Mesendoderm (in vitro differentiated cells): ENCODE measurements at places on chromosomes 12 and 14.

- DNase-seq: no peak
Measured at GRCh38 chr14:68544081-68544892, 248.6 kb downstream of the ZFP36L1 start.

GRCh38 chr12:85357609-85358008 lies 77.6 kb downstream of the ALX1 start:
- DNase-seq: no peak

- DNase-seq: no peak
Measured at GRCh38 chr14:94572637-94573303, 8.5 kb upstream of the SERPINA5 start.

- DNase-seq: peak; percentile 32
Measured at GRCh38 chr12:108516511-108517275, 1.6 kb downstream of the FICD start.

DNA sequence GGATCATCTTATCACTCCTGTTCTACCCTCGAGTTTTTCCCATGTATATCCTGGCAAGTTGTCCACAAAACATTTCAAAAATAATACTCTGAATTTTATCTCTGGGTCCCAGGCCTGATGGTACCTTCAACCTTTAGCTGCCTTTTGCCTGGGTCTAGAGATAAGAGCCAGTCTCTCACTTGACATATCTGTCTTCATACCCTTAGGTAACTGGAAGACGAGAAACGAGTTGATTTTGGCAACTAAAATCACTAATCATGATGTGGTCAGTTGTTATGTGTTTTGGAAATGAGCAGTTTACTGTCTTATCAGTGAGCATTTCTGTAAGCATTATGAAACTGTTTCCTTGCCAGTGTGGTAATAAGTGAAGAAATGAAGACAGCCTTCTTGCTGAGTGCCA lies 6.3 kb downstream of the RNF10 start:
- DNase-seq: no peak

DNA sequence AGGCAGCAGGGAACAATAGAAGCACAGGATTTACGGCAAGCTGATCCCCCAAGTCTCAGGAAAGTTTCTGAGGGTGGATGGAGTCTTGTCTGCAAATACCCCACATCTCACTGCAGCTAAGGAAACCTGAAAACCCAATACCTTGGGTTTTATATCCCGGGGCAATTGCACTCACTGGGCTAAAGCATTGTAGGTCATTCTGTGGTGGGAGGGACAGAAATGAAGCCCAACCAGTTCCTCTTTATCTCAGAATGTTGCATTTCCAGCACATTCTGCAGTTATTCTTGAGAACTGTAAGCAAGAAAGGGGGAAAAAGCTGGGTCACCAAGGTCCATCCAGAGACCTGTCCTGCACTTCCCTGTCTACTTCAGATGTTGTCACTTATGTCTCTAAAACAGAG lies 39.8 kb downstream of the C12orf42 start:
- DNase-seq: peak; percentile 10

- DNase-seq: no peak
Measured at GRCh38 chr12:106291342-106291741, 11.2 kb upstream of the TCP11L2 start.

- DNase-seq: no peak
Measured at GRCh38 chr12:102728506-102729242, 188.4 kb downstream of the PAH start.
